ENCODE measurements at places on chromosomes 5 and 9.

DNA sequence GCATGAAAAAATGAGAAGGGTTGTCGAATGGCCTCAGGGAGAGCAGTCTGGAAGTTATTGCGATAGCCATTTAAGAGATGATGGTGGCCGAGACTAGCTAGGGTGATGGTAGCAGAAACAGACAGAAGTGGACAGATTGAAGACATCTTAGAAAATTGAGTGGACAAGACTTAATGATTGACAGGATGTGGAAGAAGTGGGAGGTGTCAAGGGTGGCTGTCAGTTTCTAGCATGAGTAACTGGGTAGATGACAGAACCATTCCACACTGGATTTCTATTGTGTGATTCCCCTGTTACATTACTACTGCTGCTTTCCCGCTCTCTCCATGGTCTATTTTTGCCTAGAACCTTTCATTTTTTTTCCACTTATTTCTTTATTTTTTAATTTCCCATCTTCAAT is 12.6 kb downstream of the CHMP5 start:
- DNase-seq = no peak

GRCh38 chr5:32714836-32715235 is 3.7 kb downstream of the NPR3 start:
- DNase-seq = no peak

- DNase-seq = no peak
Observed at GRCh38 chr5:105684799-105685198, 1985.9 kb downstream of the EFNA5 start.

DNA sequence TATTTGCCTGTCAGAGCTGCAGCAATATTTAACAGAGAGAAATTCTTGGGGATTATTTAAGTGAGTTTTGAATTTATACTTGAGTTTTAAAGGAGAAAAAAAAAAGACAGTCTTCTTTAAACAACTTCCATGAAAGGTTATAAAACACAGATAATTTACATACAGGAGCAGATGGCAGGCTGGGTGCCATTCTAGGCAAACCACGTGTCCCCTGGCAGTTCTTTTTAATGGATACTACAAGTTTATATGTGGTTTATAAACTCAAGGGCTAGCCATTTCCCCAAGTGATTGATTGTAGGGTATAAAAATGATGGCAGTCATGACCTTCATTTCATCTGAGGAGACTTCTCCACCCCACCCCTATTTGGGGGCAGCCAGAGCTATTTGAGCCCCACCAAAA is 166.6 kb downstream of the FSTL4 start:
- DNase-seq = no peak

DNA sequence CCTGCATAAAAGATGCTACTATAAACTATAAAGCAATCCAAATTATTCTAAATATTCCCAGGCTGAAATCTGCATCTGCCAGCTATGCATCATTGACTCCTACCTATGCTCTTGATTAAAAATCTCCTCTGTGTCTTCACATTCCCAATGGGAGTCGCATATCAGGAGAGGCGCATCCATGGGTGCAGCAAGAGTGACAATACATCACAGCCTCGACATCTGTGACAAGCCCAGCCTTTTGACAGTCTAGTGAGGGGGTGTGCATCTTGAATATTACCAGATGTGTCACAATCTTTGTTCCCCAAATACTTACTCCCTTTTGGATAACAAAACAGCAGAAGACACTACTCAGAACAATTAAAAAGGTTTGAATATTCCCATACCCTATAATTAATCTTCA is 171.8 kb downstream of the PDE4D start:
- DNase-seq = no peak

DNA sequence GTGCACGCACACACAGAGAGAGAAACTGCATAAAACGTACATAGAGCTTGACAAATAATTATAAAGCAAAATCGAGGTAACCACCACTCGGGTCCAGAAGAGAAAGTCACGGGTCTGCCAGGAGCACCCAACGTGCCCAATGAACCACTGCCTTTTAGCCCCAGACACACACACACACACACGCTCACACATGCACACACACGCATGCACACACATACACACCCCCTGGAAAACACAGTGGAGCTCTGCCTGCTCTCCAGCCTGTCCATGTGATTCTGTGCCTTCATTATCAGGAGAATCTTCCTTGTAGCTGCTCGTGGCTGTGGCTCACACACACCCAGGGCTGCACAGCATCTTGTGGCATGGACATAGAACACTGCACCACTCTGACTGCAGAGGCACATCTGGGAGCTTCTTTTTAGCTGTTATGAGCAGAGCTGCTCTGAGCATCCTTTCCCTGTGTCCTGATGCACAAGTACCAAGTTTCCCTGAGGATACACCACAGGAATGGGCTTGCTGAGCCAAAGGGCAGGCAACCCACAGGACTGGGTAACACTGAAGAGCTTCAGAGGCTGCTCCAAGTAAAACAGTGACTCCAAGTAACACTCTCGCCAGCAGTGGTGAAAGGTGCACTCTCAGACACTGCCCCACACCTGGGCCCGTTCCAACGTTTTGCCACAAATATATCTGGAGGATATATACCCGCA is 58.9 kb downstream of the CAMSAP1 start:
- DNase-seq = no peak

DNA sequence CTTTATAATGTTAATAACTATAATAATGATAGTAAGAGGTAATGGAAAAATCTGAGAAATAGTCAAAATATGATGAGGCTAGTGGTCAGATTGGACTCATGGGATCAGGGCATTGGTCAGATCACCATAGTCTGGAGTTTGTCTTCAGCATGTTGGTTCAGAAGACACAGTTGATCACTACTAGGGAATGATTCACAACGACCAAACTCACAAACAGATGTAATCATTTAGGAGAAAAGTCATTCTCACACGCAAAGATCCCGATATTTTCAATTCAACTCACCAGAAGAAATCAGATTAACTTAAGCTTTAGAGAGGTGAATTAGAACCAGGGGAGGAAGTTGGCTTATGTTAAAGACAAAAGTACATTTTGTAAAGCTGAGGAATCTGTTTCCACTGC is 131.8 kb downstream of the LURAP1L start:
- no peak for DNase-seq

DNA sequence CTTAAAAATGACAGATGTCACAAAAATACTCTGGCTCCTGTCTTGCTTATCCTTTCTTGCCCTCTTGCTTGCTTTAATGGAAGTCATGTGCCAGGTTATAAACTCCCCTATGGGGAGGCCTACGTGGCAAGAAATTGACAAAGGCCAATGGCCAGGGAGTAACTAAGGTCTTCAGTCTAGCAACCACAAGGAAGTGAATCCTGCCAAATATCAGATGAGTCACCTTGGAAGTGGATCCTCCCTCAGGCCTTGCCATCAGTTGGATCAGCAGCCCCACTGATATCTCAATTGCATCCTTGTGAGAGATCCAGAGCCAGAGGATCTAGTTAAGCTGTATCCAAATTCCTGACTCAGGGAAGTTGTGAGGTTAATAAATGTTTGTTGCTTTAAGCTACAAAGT is 82.8 kb downstream of the CAAP1 start:
- DNase-seq = peak; percentile 42

DNA sequence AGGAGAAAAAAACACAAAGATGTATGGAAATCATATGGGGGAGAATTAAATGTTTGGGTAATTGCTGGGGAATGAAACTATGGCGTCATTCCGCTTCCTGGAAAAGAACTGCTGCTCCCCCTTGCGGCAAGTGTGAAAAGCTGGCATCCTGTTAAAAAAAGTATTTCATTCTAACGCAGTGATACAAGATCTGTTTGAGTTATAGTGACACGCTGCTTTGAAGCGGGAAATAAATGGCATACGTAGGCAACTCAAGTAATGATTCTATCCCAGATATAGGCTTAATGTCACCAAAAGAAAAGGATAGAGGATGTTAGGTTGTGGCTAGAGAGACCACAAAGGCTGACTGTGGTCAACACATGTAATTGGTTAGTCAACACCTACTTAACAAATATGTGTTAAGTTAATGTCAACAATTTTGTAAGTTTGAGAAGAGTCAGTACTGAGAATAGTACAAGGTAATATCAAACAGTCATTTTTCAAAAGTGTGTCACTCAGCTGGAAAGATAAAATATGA is 70.2 kb upstream of the ALDH1A1 start:
- peak; percentile 96 for DNase-seq
